ENCODE measurements at places on chromosomes 6 and 20.
A peak's percentile ranks its signal among the peaks of the same experiment; 100 is the strongest.

DNA sequence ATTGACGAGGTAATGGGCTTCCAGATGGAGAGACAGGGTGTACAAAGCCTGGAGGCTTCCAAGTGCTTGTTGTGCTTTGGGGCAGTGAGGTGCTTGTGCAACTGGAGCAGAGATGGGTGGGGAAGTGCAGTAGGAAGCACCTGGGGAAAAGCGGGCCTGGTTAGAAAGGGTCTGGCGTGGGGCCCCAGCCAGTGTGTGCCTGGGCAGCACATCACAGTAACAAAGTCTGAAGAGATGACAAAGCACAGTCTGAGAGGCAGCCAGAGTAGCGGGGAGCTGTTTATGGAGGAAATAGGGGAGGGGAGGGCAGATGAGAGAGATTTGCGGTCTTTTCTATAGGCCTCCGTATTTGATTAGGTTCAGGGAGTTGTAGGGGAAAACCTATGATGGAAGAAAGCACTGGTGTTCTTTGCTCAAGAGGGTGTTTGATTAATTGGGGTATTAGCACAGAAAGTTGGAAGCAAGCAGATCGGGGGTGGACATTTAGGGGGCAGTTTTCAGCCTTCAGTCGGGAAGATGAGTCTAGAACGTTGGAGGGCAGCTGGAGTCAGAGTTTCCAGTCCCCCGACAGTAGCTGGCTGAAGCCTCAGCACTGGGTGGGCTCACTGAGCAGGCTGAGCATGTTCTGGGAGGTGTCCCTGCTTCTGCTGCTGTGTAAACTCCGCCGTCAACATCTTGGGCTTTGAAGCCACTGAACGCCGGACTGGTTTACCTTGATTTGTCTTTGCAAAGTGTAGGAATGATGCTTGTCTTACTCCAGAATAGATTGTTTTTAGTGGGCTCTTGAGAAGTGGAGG is 15.5 kb upstream of the MROH8 start:
- DNase-seq: peak; percentile 95

DNA sequence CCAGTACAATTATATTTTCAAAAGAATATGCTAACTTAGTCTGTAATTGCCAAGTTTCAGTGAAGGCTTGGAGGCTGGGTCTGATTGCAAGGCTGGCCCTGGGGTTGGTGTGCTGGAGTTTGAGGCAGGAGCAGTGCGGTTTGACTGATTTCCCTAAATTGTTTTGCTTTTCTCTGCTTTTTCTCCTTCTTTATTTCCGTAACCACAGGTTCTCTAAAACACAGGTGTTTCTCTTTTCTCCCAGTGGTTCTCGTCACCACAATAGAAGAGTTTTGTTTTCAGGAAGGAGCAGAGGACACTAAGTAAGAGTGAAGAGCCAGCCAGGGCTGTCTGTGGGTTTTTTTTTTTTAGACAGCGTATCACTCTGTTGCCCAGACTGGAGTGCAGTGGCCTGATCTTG is 8.2 kb upstream of the SNX9 start:
- no peak for DNase-seq

GRCh38 chr6:165645919-165646318 is 17.1 kb downstream of the PDE10A start:
- no peak for DNase-seq

DNA sequence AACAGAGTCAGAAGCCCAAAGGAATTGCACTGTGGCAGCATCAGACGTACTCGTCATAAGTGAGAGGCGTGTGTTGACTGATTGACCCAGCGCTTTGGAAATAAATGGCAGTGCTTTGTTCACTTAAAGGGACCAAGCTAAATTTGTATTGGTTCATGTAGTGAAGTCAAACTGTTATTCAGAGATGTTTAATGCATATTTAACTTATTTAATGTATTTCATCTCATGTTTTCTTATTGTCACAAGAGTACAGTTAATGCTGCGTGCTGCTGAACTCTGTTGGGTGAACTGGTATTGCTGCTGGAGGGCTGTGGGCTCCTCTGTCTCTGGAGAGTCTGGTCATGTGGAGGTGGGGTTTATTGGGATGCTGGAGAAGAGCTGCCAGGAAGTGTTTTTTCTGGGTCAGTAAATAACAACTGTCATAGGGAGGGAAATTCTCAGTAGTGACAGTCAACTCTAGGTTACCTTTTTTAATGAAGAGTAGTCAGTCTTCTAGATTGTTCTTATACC is 55.8 kb downstream of the VAPB start:
- DNase-seq: no peak

DNA sequence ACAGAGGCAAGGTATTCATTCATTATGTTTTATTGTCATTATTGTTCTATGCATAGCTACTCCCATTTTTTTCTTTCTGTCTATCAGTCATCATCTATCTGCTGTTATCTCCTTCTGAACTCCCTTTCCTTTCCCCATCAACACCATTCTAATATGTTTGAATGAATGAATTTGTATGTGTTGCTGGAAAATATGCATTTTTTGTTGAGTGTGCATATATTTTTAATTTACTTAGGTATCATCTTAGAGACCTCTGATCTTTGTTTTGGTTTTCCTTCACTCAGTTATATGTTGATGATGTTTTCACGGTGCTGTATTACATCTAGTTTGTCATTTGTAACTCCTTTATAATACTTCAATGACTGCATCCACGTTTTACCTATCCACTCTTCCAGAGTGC is 12.1 kb upstream of the PRL start:
- DNase-seq: no peak

DNA sequence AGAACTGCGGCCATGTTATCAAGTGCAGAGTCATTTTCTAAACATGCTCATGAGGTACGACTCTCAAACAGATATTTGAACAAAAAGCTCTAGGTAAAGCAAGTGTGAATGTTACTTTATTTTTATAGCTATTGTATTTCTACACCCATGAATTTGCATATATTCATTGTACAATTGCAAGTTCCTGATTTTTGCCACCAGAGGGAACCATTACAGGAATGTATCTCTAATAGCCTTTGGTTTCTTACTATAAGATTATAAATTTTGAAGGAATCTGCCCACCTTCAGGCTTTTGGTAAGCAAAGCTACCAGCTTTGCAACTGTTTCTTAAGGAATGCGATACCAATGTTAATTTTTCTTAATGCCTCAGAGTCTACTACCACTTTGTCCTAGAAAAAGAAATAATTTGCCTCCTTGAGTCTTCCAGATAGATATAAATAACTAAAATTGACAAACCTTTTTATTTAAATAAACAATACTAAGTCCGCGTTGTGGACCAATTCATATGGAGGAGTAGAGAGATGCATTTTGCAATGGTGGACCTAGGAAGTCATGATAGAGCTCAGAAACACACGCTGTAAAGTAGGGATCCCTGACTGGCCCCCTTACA is 125.4 kb upstream of the SAMD5 start:
- no peak for DNase-seq

- DNase-seq: no peak
Observed at GRCh38 chr6:3899061-3899460, 49.9 kb downstream of the FAM50B start.

DNA sequence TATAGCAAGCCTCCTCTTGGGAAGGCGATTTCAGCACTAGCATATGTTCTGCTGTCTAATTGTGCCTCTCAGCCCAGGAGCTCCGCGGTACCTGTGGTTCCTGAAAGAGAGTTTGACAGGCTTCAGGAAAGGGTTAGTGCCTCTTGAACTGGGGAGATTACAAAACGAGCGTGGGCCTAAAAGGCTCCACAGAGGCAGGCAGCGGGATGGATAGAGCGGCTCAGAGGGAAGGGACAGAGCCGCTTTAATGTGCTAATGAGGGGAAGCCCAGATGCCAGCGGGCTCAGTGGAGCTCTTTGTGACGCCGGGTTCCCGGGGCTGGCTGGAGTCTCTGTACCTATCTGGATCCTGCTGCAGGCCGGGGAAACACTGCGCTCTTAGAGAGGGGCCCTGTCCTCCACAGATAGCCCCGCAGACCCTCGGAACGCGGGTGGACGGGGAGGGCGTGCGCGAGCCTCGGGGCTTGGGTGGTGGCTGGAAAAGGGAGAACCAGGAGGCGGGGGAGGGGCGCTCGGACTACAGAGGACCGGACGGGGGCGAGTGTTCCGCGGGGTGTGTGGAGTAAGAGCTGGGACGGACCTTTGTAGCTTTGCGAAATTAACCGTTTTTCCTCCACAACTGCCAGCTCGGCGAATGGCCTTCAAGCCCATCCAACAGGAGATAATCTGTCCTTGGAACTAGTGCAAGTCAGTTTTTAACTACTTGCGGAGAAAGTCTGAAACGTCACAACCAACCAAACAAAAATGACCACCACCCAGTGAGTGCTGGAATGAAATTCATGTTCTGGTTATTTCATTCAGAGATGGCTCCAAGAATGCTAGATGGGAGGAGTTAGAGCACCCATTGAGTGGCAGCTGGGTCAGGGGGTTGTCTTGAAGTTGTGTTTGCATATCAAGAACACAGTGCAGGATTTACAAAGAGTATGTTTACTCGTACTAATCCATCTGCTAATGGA is 13.0 kb downstream of the SLC35F1 start:
- no peak for DNase-seq
